ENCODE measurements at places on chromosomes 4 and X.

GRCh38 chr4:174058846-174059245 is 224.6 kb downstream of the FBXO8 start:
- DNase-seq = peak; percentile 4

DNA sequence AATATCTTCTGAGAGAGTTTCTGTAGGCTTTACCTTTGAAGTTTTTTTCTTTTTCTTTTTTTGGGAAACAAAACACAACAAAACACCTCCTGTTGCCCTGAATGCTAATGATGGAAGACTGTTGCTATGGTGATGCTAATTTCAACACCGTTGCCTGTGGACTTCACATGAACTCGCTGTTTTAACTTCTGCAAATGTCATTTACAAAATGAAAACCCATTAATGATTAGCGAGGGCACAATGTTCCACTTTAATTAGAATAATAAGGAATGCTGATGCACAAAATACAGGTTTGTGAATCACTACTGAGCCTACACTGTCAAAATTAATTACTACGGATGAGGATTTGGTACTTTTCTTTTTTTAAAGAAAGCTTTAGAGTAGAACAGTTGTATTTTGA is 227.1 kb upstream of the FTHL17 start:
- no peak for DNase-seq

DNA sequence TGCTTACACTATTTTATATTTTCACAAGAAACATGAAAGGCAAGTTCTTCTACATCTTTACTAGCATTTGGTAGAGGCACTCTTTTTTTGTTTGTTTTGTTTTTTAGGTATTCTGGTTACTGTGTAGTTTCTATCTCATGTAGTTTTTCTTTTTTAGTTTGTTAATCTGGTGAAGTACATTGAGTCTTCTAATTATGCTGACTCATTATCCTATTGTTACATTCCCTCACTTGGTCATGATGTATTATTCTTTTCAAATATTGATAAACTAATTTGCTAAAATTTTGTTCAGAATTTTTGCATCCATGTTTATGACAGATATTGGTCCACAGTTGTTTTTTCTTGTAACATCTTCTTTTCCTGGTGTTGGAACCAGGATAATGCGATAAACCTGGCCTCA is 4.7 kb downstream of the GK2 start:
- no peak for DNase-seq

- DNase-seq = peak; percentile 49
Measured at GRCh38 chr4:56611501-56611900, 69.6 kb downstream of the HOPX start.

DNA sequence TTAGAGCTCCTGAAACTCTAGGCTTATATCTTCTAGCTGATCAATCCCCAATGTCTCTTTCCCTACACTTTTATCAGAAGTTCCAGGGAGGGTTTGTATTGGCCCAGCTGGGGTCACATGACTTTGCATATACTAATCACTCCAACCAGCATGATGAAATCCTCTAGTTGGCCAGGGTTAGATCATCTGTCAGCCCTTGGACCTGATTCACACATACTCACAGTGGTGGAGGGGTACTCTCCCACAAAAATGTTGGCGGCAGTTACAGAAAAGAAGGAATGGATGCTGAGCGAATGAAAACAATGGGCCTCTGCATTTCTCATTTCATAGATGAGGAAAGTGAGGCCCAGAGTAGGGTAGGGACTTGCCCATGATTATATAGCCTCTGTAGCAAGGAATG is 151.1 kb downstream of the PJA1 start:
- DNase-seq = peak; percentile 73

DNA sequence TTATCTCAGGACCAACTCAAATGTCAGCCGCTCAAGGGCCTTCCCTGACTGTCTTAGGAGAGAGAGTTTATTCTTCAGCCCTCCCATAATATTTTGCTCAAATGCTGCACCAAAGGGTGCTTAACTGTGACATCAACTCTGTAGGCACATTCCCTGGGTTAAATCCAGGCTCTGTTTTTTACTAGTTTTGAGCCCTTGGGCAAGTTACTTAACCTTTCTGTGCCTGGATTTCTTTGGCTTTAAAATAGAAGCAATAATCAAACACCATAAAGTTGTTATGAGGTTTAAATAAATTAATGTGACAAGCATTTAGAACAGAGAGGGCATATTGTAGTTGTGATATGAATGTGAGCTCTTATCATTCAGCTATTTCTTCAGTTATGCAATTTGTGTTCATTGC is 54.2 kb upstream of the LIMCH1 start:
- DNase-seq = no peak

- DNase-seq = peak; percentile 85
Measured at GRCh38 chr4:102623622-102624021, 122.5 kb downstream of the NFKB1 start.

DNA sequence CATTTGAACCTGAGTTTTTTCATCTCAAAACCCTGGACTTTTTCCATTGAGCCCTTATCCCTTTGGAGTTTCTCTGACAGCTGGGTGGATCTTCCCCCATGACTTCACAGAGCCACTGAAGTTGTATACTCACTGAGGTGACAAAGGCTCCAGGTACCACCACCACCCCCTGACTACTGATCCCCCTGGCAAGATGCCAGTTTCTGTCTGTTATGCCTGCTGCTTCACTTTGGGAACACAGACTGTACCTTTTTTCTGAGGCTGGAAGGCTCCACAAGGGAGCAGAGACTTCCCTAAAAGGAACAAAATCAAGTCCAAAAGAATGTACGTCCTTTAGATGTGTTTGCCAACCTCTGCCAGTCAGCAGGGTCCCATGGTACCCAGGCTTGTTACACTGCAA is 160.3 kb upstream of the JADE1 start:
- DNase-seq = no peak

DNA sequence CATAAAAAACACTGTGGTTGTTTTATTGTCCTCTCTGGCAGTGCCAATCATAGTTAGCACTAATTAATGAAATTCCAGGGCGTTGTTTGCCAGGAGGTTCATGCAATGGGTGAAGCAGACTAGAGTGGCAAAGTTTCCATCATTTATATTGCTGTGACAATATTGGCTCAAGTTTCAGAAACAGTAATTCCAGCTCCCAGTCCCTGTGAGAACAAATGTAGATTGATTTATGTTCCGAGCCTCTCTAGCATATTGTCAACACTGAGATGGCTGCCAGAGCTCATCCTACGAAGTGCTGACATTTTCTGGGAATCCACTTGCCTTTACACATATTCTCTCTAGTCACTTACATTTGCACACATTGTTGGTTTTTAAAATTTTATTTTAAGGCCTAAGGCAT is 440.0 kb upstream of the IGFBP7 start:
- DNase-seq = no peak

GRCh38 chr4:159349332-159349731 is 246.5 kb downstream of the RAPGEF2 start:
- no peak for DNase-seq

DNA sequence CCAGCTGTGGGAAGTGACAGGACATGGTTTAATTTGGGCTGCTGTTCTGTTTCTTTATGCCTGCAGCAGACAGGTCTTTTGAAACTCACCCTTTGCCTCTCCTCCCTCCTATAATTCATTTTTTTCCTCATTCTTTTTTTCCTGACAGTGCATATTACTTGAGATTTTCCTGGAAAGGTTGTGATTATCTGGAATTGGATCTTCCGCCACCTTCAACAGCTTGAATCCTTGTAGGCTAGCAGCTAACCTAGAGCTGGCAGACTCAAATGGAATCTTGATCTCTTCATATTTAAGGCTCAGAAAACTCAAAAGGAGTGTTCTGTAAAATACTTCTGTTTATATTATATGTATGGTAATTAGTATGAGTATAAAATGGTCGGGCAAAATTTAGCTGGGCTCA is 49.3 kb upstream of the CLCN4 start:
- no peak for DNase-seq

DNA sequence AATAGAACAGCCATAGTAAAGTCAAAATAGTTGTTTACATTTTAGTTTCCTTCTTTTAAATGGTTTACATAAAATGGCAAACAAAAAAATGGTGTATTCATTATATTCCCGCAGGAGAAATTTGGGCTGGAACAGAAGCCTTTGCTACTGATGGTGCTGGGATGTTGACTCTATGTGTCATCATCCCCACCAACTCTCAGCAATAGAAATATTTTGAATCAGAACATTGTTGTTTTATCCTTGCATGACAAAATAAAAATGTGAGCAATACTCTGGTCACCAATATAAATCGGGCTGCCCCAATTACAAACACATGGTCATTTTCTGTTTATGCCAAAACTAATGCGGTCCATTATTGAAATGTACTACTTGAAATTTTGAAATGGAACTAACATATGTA is 1131.6 kb upstream of the PCDH7 start:
- DNase-seq = no peak

- DNase-seq = peak; percentile 4
Measured at GRCh38 chr4:24743927-24744326, 51.4 kb upstream of the SOD3 start.

DNA sequence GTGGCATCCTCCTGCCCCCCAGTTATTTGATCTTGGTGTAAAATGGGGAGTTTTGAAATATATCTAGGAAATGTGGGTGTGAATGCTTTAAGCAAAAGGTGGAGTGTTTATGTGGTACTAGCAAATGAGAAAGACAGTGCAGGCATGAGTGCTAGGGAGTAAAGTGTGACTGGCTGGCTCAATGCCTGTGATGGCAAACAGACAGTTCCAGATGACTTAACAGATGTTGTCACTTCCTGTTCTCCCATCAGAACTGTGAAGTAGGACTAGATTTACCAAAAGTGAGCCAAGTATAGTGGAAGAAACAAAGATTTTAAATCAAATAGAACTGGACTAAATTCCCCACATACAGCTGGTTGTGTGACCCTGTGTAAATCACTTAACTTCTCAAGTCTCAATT is 8.4 kb upstream of the AMOT start:
- no peak for DNase-seq

DNA sequence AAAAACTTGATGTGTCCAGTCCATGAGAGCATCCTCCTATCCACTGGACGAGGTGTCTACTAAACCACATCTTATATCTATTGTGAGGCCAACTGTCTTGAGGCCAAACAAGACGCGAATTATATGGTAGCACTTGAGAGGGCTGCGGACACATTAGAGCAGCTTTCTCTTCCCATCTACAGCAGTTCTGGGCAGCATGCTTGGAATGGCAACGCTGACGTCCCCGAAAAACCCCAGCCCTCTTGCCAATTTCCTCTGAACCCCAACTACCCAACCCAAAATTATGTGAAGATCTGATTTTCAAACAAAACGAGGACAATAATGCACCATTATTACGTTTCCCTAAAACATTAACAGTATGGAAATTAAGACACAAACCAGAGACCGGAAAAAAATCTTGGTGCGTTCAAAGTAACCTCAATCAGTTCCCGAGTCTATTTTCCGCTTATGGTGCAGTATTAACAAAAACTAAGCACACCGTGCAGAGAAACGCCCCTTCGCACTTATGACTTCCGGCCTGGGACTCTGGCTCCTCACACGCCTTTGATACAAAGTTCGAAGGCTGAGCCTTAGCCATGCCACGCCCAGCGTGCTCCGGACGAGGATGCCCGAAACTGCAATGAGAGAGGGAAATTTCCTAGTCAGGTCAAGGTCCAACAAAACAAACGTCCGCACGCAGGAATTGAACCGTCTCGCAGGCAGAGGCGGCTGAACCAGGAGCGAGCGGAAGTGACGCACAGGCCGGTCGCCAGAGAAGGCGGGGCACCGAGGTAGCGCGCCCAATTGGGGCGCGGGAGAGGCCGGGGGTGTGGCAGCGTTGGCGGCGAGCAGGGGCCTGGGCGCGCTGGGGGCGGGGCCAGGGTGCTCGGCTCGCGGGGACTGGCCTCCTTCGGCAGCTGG is 458 bp upstream of the AP1AR start:
- peak; percentile 98 for DNase-seq

DNA sequence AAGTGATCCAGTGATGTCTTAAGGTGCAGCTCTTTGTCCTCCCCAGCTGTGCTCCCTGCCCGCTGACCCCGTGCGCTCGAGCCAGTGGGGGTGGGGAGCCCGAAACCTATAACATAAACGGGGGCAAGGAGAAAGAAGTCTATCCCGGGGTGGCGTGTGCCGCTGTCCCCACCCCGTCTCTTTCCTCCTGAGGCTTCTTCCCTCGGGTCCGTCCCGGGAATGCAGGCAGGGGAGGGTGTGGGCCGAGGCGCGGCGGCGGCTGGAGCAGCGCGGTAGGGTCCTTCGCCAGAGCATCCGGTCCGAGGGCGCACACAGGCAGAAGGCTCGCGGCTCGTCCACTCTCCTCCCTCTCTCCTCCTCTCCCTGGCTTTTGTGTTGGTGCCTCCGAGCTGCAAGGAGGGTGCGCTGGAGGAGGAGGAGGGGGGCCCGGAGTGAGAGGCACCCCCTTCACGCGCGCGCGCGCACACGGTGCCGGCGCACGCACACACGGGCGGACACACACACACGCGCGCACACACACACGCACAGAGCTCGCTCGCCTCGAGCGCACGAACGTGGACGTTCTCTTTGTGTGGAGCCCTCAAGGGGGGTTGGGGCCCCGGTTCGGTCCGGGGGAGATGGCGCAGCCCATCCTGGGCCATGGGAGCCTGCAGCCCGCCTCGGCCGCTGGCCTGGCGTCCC is at the start of gene RAB33A:
TSS of gene RAB33A (plus strand) at position 517 of the 681 bp plus-strand sequence. CDS start at position 618, 101 bp downstream.
- DNase-seq = peak; percentile 14

GRCh38 chrX:131677655-131678628 is 134.1 kb downstream of the OR13H1 start:
- DNase-seq = peak; percentile 33

DNA sequence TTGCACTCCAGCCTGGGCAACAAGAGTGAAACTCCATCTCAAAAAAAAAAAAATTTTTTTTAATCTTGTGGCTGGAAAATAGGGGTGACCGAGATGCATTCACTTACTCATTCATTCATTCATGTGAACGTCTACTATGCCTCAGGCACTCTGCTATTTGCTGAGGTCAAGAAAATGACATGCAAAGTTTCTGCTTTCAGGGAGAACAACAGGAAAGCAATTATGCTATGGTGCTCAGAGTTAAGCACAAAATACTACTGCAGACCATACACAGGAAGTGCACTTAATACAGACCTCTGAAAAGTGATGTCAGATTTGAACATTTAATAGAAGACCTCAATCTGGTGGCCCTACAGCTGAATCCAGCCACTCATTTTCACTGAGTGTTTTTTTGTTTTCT is 59.6 kb upstream of the DUSP21 start:
- DNase-seq = no peak

DNA sequence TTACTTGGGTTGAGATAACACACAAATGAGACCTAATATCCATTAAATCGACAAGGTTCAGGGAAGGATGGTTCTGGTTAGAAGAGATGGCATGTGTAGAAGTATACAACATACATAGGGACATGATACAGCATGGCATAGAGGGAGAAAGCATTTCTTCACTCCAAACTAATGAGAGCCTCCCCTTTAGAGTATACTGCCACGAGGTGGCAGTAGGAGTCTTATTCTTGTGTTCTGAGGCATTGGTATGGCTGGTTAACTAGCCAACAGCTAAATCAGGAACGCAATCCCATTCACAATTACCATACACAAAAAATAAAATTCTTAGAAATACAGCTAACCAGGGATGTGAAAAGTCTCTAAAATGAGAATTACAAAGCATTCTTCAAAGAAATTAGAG is 29.1 kb upstream of the TRO start:
- DNase-seq = peak; percentile 67

GRCh38 chr4:112956484-112956896 is 93.0 kb upstream of the ANK2 start:
- DNase-seq = no peak

- no peak for DNase-seq
Measured at GRCh38 chrX:154605566-154605965, 13.5 kb downstream of the CTAG1B start.

Measured in choroid plexus epithelial cell (primary cell).